Left renal pelvis (tissue), 4 donors: ENCODE measurements at places on chromosomes 7 and 10. TPM values are rescaled to one million over a fixed set of nuclear protein-coding genes. Genes with fewer than 3 reads are reported as not detected.

Gene HOXA2
- 10.1 TPM for polyA plus RNA-seq

GRCh38 chr10:124612611-124613498 is 131.3 kb downstream of the FAM53B start:
- DNase-seq: no peak

- no peak for DNase-seq
Observed at GRCh38 chr10:3487228-3487627, 297.8 kb downstream of the KLF6 start.

GRCh38 chr7:91320366-91321078 is 56.3 kb downstream of the FZD1 start:
- DNase-seq: no peak

- no peak for DNase-seq
Observed at GRCh38 chr7:108103558-108104298, 26.4 kb downstream of the LAMB4 start.

GRCh38 chr7:49001610-49002033 is 77.3 kb downstream of the CDC14C start:
- DNase-seq: no peak
